Smooth muscle cell of bladder (primary cell): ENCODE measurements at places on chromosomes 12 and 14. TPM values are rescaled to one million over a fixed set of nuclear protein-coding genes. Genes with fewer than 3 reads are reported as not detected.

Gene HOXC6
- 0.18 and 0.28 TPM in 2 replicates for total RNA-seq

Gene TDRD9
- 0.37 and 0.57 TPM in 2 replicates for total RNA-seq

Gene SPX
- under 0.01 and 0.18 TPM in 2 replicates for total RNA-seq

Gene BCL2L14
- not detected in 2 replicates for total RNA-seq

Gene SLCO1B1
- not detected in 2 replicates for total RNA-seq

Gene CLEC9A
- total RNA-seq = not detected in 2 replicates
